Activated naive CD8-positive, alpha-beta T cell treated with anti-CD3 and anti-CD28 coated beads, Interleukin-2, amount 10 ng/mL, durations not matched to agents 7 days and 5 days (primary cell): ENCODE measurements at places on chromosomes 3 and 15. TPM values are rescaled to one million over a fixed set of nuclear protein-coding genes. Genes with fewer than 3 reads are reported as not detected.

The WNT7A gene
- total RNA-seq: 1.5 TPM

The SRPRB gene
- 39.3 TPM for total RNA-seq

The LTK gene
- 1.9 TPM for total RNA-seq

GRCh38 chr15:87827131-87827530 is 429.4 kb downstream of the NTRK3 start:
- no peak for DNase-seq

DNA sequence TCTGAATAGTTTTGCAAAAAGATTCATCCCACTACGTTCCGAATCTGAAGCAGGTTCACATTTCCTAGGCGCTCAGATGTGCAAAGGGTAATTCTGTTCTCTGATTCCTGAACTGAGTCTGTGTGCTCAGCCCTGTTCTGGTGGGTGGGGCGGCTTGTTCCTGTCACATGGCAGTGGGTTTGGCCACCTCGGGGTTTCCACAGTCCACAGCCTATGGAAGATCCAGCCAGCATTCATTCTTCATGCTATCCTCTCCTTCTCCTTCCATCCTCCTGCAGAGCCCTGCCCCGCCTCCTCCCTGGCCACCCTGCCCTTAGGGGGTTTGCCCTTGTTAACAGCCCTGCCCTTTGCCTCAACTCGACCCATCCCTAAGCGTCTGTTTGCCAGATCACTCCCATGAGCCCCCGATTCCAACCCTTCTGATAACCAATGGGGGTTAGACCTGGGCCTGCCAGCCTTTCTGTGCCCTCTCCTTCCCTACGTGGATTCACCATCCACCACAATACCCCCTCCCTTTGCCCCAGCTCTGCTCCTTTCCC is 31.0 kb downstream of the PRR20G start:
- DNase-seq: no peak

DNA sequence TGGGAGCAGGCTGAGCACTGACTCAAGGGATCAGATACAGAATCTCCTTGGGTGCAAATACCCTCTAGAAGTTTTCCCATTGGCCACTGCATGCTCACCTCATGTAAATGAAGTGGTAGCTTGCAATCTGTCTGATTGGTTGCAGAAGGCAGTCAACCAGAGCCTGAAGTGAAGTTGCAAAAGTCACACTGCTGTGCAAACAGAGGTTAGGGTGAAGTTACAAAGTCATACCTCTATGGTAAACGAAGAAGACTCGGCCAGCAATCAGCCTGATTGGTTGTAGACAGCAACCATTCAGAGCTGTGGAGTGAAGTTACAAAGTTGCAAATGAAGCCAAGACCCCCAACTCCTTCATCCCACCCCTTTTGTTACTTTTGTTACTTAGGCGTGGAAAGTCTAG is 27.1 kb downstream of the STARD9 start:
- no peak for DNase-seq

- DNase-seq: no peak
Observed at GRCh38 chr3:87359826-87360225, 83.4 kb upstream of the POU1F1 start.

- DNase-seq: no peak
Observed at GRCh38 chr3:134017490-134017889, 12.2 kb downstream of the SLCO2A1 start.

GRCh38 chr3:37731895-37732294 is 129.8 kb upstream of the CTDSPL start:
- no peak for DNase-seq

GRCh38 chr15:57654153-57654852 is 52.2 kb upstream of the POLR2M start:
- no peak for DNase-seq

- DNase-seq: no peak
Observed at GRCh38 chr15:82371656-82372055, 22.4 kb upstream of the GOLGA6L10 start.

- DNase-seq: no peak
Observed at GRCh38 chr3:23859012-23859743, 53.4 kb downstream of the UBE2E1 start.

DNA sequence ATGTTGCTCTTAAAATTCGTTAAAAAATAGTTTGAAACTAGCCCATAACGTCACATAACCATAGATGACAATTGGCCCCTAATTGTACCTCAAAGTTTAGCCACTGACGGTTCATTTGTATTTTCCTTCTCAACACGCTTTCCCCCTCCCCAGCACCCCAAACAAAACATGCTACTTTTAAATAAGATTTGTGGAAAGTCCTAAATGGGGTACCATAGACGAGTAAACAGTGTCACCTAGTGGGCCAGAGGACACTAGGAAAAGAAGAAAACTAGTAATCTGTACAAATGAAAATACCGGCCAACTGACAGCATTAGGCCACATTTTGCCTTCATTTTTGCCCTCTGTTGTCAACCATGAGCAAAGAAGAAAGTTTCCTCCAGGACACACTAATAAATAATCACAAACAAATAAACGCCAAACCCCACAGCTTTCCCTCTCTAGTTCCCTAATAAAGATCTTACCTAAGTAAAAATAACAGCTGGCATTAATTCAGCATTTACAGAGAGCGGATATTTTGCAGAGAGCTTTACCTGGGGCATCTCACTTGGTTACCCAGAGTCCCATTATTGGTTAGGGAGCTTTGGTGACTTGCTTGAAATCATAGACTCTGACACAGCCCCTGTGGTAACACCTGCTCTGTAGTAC is 175.1 kb upstream of the ATP11B start:
- DNase-seq: no peak

- no peak for DNase-seq
Observed at GRCh38 chr3:1010228-1010627, 82.6 kb upstream of the CNTN6 start.

DNA sequence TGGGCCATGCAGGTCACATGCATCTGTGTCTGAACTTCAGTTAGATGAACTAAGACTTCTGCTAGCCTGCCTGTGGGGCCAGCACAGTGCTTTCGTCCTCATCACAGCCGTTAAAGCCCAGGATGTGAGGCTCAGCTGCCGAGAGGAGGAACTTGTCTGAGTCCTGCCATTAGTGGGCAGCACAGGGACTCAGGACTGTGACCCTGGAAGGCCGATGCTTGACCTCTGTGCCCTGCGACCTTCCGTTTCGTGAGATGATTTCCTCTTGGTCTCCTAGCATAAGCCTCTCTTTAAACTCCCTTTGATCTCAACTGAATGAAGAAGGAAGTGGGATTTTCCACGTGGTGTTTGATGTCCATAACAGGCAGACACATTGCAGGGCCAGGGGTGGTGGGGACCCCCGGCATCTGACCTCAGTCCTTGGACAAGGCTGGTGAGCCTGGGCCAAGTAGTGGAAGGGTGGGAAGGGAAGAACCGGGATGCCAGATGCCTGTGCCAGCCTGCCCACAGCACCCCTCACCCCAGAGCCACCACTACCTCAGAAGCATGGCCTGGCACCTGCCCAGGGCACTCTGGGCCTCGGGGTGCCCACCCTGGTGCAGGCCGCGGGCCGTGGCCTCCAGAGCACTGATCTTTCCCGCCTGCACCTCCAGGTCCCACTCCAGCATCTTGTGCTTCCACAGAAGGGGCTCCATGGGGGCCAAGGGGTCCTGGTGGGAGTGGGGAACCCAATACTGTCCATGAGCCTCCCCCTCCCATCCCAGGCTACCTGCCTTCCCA is 21.6 kb downstream of the PLA2G4B start:
- DNase-seq: no peak
